ENCODE measurements at places on chromosomes 3 and 15.

DNA sequence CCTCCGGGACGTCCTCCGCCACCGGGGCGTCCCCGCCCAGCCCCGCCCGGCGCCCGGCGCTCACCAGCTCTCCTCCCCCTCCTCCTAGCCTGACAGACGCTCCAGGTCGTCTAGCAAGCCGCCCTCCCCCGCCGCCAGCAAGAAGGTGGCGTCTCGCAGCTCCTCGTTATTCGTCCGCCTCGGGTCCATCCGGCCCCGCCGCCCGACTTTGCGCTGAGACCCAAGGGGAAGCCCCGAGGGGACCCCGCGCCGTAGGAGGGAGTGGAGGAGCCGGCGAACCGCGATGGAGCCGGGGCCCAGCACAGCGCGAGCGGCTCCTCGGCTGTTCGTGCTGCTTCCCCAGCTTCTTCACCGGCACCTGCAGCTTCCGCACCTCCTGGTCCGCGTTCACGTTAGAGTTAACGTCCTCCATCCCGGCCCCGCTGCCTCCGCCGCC lies 26.3 kb upstream of the MTHFS start:
- DNase-seq = peak; percentile 23

- DNase-seq = no peak
Observed at GRCh38 chr3:83065851-83066460, 1304.5 kb upstream of the GBE1 start.

GRCh38 chr15:28900041-28900891 lies 14.5 kb downstream of the APBA2 start:
- DNase-seq = no peak

DNA sequence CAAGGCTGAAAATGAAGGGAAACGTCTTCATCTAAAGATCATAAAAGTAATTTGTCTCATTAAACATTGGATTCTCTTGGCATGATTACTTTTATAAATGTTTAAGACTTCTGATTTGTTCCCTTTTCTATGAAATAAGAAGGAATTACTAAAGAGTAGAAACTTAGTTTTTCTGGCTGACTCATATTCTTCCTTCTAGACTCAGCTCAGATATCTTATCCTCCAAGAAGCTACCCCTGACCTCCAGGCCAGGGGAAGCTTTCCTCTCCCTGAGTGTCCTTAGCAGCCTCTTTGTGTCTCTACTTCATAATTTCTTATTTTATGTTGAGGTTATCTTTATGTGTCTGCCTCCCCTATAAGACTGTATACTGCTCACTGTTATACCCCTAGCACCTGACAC lies 291.9 kb upstream of the STT3B start:
- DNase-seq = no peak

GRCh38 chr3:169594402-169594801 lies 69.1 kb downstream of the MECOM start:
- DNase-seq = no peak

DNA sequence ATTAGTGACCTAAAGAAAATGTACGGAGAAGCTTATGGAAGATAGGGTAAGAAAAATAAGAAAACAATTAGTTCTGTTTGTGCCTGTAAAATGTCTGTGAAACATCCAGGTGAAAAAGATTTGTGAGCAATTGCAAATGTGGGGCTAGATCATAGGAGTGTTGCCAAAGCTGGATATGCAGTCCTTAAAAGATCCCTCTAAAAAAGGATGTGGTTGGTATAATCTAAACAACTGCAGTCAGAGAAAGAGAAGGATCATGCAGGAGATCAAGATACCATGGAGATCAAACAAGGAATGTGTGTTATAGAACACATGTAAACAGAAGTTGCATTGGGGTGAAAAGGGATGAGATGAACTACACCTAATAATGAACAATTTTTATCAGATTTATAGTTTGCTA lies 116.8 kb downstream of the ALCAM start:
- no peak for DNase-seq

DNA sequence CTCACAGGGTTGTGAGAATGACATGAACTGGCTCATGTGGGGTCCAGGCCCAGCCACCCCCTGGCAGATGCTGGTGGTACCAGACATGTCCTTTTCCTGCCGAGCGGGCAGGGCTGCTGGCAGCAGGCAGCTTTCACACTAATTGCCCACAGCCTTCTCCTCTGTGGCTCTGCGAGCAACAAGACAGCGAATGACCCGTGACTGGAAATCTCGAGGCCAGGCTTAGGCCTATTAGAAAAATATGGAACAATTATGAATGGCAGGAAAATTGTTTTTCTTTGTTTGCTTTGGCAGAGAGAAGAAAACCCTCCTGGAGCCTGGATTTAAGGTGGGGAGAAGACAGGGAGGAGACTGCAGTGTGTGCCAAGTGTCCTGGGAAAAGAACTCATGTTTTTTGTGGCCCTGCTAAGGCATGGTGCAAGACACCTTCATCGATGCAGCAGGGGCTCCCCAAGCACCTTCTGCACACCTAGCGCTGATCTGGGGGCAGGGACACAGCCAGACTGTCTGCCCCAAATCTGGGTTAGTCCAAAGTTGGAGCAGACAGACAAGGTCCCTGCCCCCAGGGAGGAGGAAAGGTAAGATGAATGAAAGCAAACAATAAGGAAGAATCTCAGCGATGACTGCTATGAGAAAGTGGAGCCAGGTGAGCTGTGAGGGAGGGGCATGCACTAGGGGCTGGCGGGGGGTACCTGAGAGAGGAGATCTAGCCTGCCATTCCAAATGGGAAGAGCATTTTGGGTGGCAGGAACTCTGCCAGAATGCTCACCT lies 193.8 kb upstream of the TLE3 start:
- no peak for DNase-seq

GRCh38 chr15:60612400-60613048 lies 133.6 kb upstream of the ICE2 start:
- no peak for DNase-seq

- no peak for DNase-seq
Observed at GRCh38 chr15:69515508-69515907, 62.9 kb downstream of the RPLP1 start.

GRCh38 chr3:128867200-128868125 lies 12.0 kb upstream of the ACAD9 start:
- DNase-seq = no peak

GRCh38 chr3:25460751-25461150 lies 32.7 kb downstream of the RARB start:
- no peak for DNase-seq

GRCh38 chr3:186187401-186188275 lies 78.7 kb upstream of the ETV5 start:
- no peak for DNase-seq

DNA sequence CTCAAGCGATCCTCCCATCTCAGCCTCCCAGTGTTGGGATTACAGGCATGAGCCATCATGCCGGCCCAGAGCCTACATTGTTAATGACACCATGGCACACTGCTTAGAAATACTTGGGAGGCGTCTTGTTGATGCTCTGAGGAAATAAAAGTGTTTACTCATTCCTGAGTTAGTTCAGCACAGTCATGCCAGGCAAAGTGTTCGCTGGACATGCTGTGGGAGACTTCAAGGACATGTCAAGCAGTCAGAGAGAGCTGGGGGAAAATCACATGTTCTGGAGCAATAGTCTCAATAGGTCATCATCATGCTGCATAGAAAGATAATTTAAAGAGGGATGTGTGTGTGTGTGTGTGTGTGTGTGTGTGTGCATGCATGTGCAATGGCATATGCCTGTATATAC lies 37.5 kb downstream of the TTC23 start:
- DNase-seq = no peak

GRCh38 chr3:28386049-28386448 lies 37.4 kb upstream of the AZI2 start:
- DNase-seq = no peak

- no peak for DNase-seq
Observed at GRCh38 chr3:148999806-149000205, 8.5 kb downstream of the GYG1 start.

DNA sequence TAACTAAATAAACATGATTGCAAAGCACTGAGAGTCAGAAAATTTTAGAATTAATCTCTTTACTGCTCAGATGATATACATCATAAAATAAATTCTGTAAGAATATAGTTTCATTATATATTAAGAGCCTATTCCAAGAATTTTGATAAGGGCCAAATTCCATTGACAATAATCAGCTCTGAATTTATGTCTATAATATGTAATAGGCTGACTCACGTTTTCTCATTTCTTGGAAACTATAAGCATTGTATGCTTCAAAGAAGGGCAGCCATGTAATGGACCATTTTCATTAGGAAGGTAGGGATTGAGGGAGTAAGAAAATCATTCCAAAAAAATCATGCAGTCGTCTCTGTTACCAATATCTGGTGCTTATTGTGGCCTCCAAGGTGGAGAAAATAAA lies 315.9 kb downstream of the ZIC4 start:
- DNase-seq = no peak

GRCh38 chr3:98021830-98022560 lies 13.1 kb downstream of the GABRR3 start:
- DNase-seq = no peak

DNA sequence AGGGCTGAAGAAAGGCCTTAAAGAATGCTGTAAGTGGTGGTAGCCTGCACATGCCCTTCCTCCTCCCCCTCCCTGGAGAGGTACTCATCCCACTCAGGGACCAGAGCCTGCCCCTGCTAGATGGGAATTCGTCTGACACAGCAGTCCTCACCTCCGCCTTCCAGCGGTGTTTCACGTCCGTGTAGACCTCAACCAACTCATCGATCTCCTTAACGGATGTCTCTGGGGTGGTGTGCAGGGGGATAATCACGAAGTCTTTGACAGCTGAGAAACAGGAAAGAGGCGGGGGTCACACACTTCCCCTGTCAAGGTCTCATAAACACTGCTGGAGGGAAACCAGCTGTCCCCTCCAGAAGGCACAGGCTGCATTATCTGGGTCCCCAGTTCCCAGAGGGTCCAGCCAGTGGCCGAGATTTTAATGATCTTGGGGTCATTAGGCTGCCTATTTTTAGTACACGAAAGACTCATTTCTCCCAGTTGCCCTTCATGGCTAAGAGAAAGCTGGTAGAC lies 9.9 kb downstream of the DNASE1L3 start:
- DNase-seq = no peak

- DNase-seq = no peak
Observed at GRCh38 chr3:39819899-39820298, 10.5 kb downstream of the MYRIP start.

DNA sequence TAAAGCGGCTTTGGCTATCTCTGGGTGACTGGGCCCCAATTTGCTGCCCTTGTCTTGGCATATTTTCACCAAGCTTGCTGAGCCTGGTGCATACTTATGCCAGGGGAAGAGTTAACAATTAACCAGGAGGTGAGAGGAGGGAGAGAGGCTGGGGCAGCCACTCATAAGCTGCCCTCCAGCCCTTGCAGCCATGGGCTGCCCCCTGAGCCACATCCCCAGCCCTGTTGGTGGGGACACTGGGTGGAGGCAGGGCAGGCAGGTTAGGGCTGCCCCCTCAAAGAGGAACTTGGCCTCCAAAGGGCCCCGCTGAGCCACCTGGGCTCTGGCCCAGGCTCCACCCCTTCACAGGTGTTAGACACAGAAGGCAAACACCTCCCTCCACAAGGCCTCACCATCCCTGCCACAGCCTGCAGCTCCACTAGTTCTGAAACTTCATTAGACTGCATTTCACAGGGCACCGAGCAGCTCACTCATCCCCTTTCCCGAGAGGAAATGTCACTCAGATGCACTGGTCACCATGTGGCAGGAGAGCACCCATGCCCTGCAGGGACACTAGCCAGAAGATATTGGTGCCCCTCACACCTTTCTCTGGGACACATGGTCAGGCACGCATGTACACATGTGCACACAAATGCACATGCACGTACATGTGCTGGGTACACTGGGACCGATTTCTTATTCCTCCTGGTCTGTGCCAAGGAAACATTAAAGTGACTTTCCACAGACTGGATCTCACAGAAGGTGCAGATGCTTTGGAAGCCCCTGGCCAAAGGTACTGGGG lies 20.2 kb downstream of the AMOTL2 start:
- DNase-seq = no peak

DNA sequence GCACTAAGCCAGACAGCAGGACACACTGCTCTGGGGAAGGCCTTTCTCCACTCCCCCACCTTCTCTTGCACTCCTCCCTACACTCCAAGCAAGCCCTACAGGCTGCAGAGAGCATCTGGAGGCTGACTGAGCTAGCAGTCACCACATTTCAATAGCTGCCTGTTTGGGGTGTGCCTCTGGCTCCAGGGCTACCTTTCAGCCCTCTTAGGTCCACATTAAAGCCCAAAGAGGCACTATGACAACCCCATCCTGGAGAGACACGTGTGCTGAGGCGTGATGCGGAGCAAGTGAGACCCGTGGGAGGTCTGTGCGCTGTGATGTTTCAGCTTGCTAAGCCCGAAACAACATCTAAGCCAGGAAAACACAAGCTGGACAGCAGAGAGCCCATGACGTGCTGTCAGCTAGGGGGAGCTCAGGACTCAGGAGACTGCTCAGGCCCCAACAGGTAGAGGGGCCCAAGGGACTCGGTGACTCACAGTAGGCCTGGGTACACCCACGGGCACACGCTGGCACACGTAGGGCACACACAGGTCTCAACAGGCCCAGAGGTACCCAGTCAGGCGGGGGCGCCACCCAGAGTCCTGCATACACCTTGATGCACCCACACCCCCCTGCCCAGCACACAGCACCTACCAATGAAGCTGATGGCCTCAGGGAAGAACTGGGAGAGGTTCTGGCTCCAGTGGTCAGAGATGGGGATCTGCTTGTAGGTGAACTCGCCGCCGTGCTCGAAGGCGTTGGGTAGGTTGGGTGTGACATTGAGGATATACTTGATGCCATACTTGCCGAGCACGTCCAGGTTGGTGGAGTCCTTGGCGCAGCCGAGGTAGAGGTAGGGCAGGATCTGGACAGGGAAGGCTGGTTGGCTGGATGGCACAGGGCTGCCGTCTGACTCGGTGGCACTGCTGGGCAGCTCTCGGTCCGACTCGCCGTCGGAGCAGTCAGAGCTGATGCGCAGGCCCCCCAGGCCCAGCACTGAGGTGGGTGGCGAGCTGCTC lies 2.8 kb downstream of the DUSP7 start:
- no peak for DNase-seq

- no peak for DNase-seq
Observed at GRCh38 chr15:51335538-51336410, 2.6 kb downstream of the CYP19A1 start.

GRCh38 chr15:78567531-78567930 lies 2.2 kb downstream of the CHRNA5 start:
- DNase-seq = no peak

- DNase-seq = no peak
Observed at GRCh38 chr3:53171827-53172505, 11.0 kb downstream of the PRKCD start.

GRCh38 chr3:157226173-157226847 lies 66.4 kb upstream of the CCNL1 start:
- DNase-seq = no peak

DNA sequence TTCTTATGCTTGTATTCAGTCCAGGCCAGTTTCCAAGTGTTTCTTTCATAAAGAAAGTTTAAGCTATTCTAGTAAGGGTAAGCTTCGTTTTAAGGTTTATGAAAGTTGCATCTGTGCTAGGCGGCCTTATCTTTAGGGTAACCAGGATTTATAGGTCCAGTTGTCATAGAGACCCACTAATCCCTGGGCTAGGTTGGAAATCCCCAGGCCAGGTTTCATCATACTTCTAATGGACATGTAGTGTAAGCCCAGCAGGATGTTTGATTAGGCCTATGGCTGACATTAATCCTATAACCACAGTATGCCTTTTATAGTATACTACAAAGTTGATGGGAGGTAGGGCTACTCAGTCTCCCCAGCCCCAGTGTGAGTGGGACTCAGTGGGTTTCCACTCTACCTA lies 312.4 kb downstream of the CACNA2D3 start:
- DNase-seq = no peak

GRCh38 chr3:135084976-135085375 lies 289.9 kb downstream of the EPHB1 start:
- DNase-seq = no peak

GRCh38 chr3:59878038-59878427 lies 828.2 kb upstream of the CFAP20DC start:
- no peak for DNase-seq

- DNase-seq = no peak
Observed at GRCh38 chr15:74264081-74264501, 28.0 kb downstream of the CCDC33 start.

Data from urinary bladder (tissue), 4 donors.